ENCODE measurements at places on chromosomes 2 and 18. TPM values are rescaled to one million over a fixed set of nuclear protein-coding genes. Genes with fewer than 3 reads are reported as not detected.

GRCh38 chr2:170265321-170265720 lies 87.4 kb downstream of the MYO3B start:
- H3K4me3 ChIP-seq, result no peak overlapping the region
- no peaks in the 10 kb centered on the region for H3K27me3 ChIP-seq
- no peaks in the 10 kb centered on the region for H3K36me3 ChIP-seq

The RAB6C gene
- total RNA-seq, result not detected

The PRKAG3 gene
- not detected for total RNA-seq

DNA sequence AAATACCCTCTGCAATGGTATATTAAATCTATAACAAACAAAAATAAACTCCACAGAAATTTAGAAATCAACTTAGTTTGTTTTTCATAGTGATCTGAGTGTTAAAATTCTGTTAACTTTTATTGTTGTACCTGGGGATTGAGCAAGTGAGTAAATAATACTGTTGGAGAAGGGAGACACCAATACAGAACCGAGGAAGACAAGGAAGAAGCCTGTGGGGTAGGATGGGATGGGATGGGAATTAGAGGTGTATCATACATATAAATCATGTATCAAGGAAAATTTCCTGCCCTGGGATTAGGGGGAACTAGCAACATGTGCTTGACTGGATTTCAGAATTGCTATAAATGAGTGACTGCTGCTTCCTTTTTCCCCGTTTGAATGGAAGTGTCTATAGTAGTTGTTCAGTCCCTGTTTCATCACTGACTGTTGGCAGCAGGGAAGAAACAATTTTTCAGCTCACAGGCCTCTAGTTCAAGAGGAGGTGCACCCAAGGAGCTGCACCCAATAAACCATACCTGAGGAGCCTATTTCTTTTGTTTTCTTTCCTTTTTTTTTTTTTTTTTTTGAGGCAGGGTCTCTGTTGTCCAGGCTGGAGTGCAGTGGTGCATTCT lies 53.1 kb downstream of the SP110 start:
- no peaks in the 10 kb centered on the region for H3K36me3 ChIP-seq
- no peaks in the 10 kb centered on the region for H3K27me3 ChIP-seq
- H3K4me3 ChIP-seq, result no peak overlapping the region
- H3K27ac ChIP-seq, result no peak overlapping the region

The CFAP53 gene
- not detected for total RNA-seq

GRCh38 chr2:141392517-141393213 lies 738.2 kb downstream of the LRP1B start:
- H3K4me3 ChIP-seq, result no peak overlapping the region
- H3K27ac ChIP-seq, result no peak overlapping the region
- H3K4me1 ChIP-seq, result no peaks in the 10 kb centered on the region
- no peak for DNase-seq
- H3K27me3 ChIP-seq, result no peaks in the 10 kb centered on the region

Data from GM23338 (cell line).